ENCODE measurements at places on chromosomes 3 and 15.

GRCh38 chr15:74294010-74294409, 57.9 kb downstream of the CCDC33 start:
- no peak for DNase-seq

DNA sequence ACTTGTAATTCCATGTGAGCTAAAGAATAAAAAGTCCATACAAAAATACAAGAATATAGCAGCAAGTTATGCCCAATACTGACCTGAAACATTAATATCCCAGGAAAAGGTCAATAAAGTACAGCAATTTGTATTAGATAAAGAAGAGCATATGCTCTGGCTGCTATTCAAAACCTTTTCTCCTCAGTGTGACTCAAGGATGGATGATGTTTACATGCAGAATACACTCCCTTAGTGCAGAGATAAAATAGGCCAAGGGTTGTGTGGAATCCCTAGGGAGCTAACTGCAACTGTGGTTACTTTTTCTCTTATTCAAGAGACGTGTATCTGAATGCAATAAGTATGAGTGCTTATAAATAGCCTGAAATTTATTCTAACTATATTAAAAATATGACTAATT, 78.7 kb downstream of the SLC9A9 start:
- no peak for DNase-seq

- no peak for DNase-seq
These were observed 310.4 kb upstream of the NR2F2 start for GRCh38 chr15:96020133-96020532.

DNA sequence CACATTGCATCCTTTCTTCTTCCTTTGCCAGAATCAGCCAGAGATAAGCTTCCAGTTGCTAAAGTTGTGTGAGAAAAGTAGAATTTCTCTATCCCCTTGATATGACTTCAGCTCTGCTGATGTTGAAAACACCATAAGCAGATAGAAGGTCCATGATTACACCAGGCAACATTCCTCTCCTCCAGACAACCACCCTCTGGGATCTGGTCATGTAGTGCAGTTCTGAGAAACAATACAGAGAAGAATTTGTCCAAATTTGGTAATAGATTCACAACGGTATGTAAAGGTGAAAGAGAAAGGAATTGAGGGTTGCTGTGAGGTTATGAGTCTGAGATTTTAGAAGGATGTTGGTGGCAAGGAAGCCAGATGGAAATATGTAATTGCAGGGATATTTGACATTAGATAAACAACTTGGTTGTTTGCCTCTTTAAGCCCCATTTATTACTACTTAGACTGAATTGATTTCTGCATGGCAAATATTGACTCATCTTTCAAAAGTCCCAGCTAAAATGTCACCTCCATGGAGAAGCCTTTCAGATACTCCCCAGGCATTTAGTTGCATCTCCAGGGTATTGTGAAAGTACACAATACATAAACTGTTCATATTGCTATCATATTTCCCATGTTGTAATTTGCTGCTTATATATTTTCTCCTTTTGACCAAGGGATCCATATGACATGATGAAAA, 134.9 kb downstream of the GAP43 start:
- DNase-seq = no peak

DNA sequence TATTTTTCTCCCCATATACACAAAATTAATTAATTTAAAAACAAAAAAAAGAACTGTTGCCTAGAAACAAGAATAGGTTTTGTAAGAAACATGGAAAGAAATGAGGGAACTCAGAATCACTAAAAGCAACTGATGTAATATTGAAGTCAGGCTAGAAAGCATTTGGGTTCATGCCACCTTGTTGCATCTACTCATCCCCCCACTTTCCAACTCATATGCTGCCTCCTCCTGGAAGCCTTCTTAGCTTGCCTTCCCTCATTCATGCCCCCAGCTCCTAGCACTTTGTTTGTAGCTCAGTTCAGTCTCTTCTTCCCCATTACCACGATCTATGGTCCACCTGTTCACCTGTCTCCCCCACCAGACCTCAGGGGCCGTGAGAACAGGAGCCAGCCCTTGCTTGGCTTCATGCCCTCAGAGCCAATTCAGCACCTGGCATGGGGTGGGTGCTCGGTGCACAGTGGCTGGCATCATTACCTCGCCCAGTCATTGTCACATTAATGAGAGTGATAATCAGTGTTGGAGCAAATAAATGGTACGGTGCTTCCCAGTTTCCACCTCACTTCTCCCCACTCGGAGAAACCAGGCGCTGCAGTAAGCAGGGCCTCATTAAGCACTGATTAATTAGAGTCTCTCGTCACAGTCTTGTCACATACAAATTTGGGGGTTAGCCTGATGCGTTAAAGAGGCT, 62.4 kb upstream of the SLC6A1 start:
- DNase-seq = no peak

DNA sequence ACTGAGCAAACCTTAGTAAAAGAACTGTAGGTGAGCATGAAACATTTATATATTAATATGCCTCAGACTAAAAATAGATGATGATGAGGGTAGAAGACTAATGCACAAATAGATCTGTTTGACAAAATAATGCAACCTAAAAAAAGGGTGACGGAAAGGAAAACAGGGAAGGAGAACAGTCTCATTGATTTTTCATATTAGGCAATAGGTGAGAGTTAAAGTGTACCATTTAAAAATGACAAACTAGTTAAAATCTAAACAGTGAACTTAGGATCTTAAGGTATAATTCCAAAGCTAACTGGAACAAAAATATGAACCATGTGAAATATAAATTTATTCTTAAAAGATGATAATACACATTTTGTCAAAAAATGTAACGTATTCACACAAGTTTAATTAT, 1347.6 kb downstream of the SI start:
- DNase-seq = no peak

- no peak for DNase-seq
These were observed 27.6 kb upstream of the LIMD1 start for GRCh38 chr3:45566951-45567411.

DNA sequence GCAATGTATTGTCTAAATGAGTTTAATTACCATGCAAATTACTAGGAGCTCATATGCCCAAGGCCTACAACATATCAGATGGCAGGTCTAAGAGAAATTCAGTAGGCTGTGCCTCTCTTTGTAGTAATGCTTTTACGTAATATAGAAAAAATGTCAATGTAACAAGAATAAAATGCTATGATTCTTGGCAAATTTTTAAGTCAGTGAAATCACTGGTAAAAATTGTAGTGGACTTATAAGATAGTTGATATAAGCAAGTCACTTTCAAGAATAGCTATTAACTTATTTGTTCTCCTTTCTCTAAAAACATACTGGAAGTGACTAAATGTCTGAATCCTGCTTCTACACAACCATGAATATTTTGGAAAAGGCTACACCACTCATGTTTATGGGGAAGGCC, 707.8 kb downstream of the TUSC7 start:
- no peak for DNase-seq

DNA sequence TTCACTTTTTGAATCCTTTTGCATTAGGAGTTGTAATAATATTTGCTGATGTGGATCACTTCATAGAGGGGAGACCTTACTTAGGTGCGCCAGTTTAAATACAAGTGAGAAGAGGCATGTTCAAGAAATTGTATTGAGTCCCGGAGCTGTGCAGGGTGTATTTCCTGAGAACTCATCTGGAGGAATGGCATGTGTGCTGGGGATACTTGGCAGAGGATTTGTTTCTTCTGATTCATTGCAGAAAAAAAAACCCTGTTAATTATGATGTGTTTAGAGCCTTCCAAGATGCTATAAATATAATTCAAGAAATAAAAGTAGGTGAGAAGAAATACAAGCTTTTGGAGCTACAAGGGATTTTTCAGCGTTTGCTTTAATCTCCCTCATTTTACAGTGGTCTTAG, 97.6 kb downstream of the TPRG1 start:
- no peak for DNase-seq

- no peak for DNase-seq
These were observed 40.8 kb downstream of the CA12 start for GRCh38 chr15:63340878-63341277.

GRCh38 chr15:42593143-42593542, 17.7 kb downstream of the STARD9 start:
- DNase-seq = no peak

DNA sequence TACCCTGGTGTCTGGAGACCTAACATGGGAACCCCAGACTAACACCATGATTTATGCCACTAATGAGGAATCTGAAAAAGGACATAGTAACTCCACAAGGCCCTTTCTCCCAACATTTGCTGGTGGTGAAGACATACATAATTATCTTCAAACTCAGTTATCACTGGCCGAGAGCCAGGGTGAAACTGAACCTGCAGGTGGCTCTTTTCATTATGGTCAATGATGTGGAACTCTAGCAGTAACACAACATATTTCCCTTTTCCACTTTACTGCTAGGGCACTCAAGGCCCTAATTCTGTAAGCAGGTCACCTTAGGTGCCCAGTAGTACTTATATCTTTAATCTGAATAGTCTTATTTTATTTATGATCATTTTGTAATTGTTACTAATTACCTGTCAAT, 326.4 kb upstream of the SATB1 start:
- no peak for DNase-seq

- DNase-seq = no peak
These were observed 92.2 kb downstream of the MYLK start for GRCh38 chr3:123791898-123792297.

DNA sequence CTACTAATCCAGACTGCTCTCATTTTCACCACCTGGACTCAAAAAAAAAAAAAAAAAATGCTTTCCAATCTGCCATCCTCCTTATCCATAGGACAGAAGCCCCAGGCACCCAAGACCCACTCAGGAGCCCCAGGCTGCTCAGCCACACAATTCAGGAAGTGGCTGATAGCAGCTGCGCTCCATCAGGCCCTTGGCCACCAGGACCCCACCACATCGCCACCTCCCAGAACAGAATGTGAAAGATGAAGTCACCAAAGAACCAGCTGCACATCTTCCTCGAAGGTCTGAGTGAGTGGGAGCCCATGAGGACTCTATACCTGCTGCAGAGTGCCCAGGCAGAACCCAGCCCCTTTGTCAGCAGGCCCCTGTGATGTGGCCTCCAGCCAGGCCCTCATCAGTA, 19.5 kb downstream of the POC1A start:
- DNase-seq = no peak

DNA sequence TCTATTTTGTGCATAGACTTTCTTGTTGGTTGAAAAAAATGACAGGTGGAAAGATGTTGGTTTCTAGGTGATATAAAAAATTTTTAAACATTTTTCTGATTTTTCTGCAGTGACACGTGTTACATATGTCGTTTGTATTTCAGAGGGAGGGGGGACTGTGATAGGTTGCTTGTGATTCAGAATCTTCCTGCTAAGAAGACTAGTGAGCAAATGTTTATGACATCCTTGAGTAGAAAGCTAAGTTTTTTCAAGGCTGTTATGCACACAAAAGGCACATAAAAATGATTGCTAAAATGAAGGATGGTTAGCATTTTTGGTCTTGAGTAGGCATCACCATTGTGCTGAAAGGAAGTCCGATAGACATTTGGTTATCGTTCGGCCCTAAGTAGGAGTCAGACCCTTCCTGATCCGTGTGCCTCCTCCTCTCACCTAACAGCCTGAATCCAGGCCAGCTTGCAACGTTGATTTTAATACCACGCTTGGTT, 1.5 kb downstream of the ZNF639 start:
- no peak for DNase-seq

GRCh38 chr3:107907996-107908395, 182.8 kb downstream of the CD47 start:
- no peak for DNase-seq

- no peak for DNase-seq
These were observed 26.4 kb upstream of the PARL start for GRCh38 chr3:183911087-183911486.

GRCh38 chr15:34841262-34841725, 45.9 kb upstream of the ACTC1 start:
- no peak for DNase-seq

GRCh38 chr15:69080295-69081248, 66.1 kb downstream of the NOX5 start:
- no peak for DNase-seq

GRCh38 chr3:69326855-69327300, 59.0 kb downstream of the FRMD4B start:
- no peak for DNase-seq

DNA sequence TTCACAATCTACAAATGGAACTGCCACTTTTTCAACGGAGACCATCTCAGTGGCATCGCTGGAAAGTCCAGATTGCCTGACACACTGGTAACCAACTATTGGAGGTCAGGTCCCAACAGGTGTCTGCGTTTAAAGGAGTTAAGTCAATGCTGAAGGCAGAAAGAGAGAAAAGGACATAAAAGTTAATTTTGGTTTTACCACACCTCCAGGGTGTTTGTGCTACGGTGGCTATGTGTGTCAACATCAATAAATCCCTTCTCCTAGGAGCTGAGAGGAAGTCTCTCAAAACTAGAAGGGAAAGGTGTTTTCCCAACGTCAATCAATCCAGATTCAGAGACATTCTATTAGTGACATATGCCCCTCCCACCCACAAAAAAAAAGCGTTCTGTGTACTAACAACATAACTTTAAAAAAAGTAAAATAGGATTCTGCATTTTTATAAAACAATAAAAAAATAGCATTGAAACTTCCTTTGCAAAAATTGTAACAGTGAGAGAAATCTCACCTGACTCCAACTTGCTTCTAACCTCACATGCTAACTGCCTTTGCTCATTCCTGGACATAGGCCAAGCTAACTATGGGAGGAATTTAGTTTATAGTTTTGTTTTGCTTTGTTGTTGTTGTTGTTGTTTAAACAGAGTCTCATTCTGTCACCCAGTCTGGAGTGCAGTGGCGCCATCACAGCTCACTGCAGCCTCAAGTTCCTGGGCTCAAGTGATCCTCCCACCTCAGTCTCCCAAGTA, 58.7 kb downstream of the GATM start:
- no peak for DNase-seq

- no peak for DNase-seq
These were observed 59.8 kb downstream of the CAPN7 start for GRCh38 chr3:15265655-15266509.

DNA sequence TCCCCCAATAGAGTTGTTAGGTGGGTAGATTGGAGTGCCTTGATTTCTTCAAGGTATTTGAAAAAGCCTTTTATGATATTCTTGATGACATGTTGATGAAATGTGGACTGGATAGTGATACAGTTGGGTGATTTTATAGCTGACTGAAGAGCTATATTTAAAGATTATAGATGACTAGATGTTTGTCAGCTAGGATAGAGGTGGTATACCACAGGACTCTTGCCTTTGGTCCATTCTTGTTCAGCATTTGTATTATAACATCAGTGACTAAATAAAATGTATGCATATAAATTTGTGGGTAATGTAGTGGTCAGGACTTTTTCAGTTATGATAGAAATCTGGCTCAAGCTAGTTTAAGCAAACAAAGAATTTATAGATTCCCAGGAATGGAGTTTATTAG, 143.9 kb downstream of the ZNF609 start:
- no peak for DNase-seq

DNA sequence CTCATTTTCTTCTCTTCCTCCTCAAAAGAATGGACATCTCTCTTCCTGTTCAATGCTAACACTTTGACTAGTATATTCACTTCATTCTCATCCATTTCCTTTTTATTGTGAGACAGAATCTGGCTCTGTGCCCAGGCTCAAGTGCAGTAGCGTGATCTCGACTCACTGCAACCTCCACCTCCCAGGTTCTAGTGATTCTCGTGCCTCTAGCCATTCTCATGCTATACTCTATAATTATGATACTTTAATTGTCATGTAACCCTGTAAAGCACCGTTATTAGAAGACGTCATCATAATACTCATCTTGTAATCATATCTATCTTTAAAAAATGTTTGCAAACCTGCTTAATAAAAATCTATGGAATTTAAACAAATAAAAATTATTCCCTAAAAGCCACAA, 107.0 kb downstream of the SHOX2 start:
- no peak for DNase-seq
